Stimulated activated CD4-positive, alpha-beta T cell treated with anti-CD3 and anti-CD28 coated beads, Interleukin-1b, Interleukin-23, amount 100 ng/mL, for 48 hours (primary cell): ENCODE measurements at places on chromosomes 4 and X.

DNA sequence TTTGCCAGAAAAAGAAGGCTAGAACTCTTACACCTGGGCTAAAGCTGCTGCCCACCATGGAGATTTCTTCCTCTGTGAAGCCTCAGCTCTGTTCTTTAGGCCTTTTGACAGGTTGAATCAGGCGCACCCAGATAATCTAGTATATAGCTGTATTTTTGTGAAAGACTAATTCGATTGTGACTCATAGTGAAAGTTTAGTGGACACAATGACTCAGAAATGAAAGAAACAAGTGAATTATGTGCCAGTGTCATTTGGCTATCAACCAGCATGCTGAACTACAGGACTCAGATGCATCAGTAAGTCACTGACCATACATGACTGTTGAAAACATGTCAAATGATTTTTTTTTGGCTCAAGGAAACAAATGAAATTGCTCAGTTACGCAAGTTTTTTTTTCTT is 425.4 kb downstream of the SLITRK2 start:
- DNase-seq = no peak

DNA sequence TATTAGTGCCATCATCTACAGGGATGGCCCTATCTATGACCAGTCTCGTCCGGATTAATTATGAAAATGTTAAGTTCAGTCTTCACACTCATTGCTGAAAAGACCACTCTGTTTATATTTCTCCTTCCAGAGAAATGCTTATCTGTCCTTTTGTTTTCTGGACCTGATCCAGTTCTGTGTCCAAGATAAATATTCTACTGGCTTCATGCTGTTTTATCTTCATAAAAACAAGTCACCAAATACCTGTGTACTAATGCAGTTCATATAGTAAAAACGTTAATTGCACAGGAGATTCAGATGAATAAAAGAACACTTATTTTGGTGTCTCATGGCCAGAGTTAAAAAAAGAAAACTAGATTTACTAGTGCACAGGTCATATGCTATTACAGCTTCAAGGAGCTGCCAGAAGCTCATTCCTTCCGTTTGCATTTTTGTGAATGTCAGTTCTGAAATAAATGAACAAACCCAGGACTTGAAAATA is 17.3 kb downstream of the FNIP2 start:
- no peak for DNase-seq

- no peak for DNase-seq
Observed at GRCh38 chr4:115119804-115120352, 6.5 kb upstream of the NDST4 start.

DNA sequence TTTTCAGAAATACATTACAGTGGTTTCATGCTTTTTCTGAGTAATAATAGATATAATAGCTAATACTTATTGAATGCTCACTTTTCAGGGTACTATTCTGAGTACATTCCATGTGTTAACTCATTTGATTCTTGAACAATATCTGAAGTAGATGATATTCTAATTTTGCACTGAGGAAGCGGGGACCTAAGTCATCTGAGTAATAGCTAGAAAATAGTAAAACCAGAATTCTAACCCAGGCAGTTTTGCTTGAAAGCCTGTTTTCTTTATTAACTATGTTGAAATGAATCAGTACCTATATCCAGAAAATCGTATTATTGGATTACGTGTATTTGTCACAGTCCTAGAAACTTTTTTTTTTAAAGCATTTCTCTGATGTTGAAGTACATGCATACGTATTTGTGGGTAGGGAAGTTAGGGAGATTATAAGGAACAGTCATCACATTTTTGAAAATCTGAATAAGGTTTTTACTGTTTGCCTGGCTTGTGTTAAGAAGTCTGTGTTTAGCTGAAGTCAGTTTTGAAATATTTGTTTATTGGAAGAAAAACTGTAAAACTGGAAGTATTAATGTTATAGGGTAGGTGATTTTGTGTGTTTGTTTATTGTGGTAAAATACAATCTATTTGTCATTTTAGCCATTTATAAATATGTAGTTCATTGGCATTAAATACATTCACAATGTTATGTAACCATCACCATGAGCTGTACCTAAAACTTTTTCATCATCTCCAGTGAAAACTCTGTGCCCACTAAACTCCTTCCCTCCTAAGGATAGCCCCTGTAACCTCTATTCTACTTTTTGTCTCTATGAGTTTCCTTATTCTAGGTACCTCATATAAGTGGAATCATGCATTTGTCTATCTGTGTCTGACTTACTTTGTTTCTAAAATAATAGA is 55.3 kb downstream of the FIP1L1 start:
- DNase-seq = no peak

- DNase-seq = no peak
Observed at GRCh38 chr4:82614838-82615449, 53.2 kb upstream of the TMEM150C start.

DNA sequence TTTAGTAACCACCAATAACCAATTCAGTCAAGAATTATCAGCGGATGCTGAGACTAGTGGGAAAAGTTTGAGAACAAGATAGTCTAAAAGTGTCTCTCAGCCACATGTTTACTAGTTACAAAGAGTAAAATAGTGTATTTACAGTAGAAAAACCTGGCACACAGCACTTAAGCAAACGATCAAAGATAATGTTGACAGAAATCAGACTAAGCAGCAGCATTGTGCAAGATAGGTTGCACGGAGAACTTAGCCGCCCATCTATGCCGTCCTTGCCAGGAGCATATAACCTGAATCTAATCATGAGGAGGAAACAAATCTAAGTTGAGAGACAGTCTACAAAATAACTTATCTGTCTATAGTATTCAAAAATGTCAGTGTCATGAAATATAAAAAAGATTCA is 35.3 kb downstream of the KLHL5 start:
- DNase-seq = no peak

- no peak for DNase-seq
Observed at GRCh38 chr4:137312257-137312656, 220.0 kb downstream of the PCDH18 start.

DNA sequence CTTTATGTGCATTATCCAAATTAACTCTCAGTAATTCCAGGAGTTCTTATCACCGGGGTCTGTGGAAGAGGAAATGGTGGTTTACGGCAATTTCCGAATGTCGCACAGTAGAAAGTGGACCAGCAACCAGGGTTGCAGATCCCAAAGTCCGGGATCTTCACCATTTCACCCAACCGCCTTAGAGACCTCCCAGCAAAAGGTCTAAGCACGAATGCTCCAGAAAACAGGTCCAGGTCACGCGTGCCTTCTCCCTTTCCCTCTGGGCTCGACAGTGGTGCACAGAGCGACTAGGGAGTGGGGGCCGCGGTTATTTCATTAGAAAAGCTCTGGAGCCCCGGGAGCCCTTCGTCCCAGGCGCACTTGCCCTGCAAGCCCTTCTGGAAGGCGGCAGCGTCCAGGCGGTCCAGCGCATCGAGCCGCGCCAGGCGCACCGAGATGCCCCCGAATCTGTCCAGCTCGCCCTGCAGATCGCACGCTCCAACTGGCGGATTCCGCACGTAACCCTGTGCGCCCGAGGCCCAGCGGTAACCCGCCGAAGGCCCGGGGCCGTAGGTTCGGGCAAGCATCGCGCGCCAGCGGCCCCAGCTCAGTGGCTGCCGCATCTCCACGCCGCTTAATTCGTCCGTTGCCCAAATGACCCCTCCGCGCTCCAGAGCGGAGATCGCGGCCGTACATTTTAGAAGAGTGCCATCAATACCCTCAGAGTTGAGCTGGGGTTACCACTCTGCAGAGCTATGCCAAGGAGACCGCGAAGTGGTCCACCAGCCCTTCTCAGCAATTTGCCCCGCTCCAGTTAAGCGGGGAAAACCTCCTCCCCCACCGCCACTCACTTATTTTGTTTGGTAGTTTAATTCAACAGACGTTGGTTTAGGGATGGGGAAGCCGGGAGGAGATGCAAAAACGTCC is at the start of gene NUDT6:
Gene NUDT6, minus strand, starts transcription at position 627 of the 906 bp plus-strand sequence. Its CDS starts 25 bp downstream, at position 602.
- peak; percentile 38 for DNase-seq
